Stimulated activated CD8-positive, alpha-beta memory T cell treated with anti-CD3 and anti-CD28 coated beads, Interleukin-2, amount 100 ng/mL, for 48 hours (primary cell): ENCODE measurements at places on chromosomes 11 and 22.

GRCh38 chr11:117220999-117221774 is 10.7 kb downstream of the PCSK7 start:
- DNase-seq: no peak

DNA sequence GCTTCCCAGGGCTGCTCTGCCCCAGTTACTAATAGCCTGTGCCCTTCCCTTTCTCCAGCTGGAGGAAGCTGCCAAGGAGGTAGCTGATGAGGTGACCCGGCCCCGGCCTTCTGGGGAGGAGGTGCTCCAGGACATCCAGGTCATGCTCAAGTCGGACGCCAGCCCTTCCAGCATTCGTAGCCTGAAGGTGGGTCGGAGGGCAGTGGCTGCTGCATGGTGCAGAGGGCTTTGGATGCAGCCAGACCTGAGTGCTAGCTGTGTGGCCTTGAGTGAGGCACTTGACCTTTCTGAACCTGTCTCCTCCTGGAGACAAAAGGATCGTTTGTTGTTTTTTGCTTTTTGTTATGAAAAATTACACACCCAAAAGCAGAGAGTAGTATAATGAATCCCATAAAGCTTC is 3.4 kb downstream of the MCM5 start:
- no peak for DNase-seq

DNA sequence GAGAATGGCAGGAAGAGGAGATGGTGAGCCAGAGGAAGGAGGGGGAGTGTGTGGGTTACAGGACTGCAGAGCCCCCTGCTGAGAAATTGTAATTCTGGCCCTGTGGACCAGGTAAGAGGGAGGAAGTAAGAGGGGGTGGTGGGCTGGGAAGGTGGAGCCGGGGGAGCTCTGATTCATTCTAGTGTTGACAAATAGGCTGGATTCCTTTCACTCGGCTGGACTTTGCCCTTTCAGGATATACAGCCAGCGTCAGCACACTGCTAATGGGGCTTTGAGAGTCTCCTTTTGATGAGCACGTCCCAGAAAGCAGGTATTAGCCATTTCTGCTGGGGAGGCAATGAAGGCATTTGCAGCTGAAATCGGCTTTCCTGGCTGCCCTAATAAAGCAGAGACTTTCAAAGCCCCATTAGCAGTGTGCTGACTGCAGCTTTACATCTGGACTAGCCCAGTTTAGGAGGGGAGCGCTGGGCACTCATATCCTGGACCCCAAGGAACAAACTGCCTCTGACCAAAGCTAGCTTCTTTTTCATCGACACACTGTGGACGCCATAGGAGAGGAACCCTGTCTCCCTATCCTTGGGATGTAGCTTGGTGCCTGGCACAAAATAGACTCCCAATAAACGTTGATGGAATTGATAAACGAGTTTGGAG is 44.8 kb upstream of the CADM1 start:
- no peak for DNase-seq

- DNase-seq: no peak
Observed at GRCh38 chr11:117466966-117467365, 139.3 kb downstream of the CEP164 start.

DNA sequence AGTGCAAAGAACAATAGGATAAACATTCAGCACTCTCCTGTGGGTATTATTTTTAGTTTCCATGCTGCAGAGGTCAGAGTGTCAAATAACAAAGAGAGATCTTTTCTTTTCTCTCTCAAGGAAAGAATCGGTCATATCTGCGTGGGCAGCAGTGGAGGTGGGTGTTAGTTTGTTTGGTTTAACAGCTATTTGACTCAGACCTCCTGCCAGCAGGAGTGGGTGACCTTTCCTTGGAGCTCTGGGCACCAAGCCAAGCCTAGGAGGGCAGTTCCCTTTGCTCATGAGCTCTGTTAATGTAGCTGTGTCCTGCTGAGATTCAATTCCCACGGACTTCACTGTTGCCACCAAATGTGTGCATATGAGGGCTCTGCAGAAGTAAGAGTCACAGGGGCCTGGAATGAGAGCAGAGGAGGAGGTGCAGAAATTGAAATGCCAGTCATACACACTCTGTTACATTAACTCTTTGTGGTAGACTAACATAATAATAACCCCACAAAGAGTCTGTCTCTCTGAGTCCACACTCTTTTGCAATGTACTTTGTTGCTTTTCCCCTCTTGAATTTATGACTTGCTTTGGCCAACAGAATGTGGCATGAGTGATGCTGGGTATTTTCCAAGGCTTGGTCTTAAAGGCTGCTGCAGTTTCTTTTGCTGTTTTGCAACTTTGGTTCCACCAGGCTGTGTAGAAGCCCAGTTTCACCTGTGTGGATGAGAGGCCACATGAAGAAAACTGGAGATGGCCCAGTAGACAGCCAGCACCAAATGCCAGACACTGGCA is 76.0 kb upstream of the GRK3 start:
- peak; percentile 63 for DNase-seq

DNA sequence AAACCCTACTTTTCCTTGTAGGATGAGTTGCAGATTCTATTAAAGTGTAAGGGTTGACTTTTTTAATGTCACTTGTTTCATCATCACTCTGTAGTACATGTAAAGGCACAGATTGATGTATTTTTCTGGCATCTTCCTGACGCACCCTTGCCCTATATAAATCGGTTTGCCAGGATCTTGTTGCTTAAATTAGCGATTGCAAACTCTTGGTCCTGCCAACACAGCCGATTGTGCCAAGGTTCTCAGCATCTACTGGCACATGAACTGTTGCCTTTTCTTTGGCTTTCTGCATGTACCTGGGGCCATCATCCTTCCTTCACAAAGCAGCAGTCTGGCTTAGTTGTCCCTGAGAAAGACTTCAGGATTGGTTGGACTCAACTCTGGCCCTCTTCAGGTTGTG is 7.5 kb upstream of the LIN7C start:
- DNase-seq: no peak

- no peak for DNase-seq
Observed at GRCh38 chr11:44326615-44327475, 16.9 kb upstream of the ALX4 start.

GRCh38 chr11:72975778-72976521 is 161.7 kb downstream of the ATG16L2 start:
- DNase-seq: no peak

DNA sequence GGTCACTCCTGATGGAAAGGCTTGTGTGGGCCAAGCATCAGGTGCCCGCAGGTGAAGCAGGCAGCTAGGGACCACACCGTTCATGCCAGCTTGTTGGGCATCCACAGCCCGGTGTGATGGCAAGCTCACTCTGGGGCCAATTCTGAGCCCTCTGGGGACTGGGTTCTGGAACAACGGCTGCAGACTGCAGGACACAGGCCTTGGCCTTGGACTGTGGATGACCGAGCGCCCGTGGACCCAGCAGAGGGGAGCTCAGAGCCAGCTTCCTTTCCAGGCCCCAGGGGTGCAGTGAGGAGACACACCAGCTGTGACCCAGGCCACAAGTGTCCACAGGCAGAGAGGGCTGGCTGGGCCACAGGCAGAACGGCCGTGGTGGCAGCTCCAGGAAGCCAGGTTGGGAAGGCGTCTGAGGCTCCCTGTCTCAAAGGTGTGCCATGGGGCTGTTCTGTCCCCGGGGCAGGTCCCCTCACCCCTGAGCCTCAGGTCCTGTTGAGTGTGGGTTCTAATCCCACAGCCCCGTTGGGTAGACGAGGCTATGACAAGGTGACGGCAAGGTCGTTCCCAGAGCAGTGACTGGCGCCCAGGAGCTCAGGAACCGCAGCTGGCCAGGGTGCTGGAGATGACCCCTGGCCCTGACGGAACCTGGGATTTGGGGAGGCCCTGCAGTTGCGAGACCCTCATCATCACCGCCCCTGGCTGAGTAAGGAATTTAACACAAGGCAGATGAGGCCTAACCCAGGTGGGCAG is 1079.4 kb downstream of the BRD1 start:
- no peak for DNase-seq

DNA sequence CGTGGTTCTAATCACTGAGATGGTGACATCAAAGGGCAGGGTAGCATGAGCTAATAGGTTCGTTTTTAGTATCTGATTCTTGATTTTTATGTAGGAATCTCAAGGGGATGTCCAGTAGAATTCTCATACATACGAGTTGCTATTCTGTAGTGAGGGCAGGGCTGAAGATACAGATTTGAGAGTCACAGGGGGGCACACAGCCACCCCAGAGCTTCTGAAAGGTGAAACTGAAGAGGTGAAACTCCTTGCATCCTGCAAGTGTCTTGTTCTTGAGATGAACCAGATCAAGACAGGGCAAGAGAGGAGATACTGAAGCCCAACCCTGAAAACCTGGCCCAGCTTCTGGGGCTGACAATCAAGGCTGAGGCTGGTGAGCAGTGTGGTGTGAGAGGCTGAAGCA is 35.6 kb upstream of the TMEM123 start:
- DNase-seq: no peak

DNA sequence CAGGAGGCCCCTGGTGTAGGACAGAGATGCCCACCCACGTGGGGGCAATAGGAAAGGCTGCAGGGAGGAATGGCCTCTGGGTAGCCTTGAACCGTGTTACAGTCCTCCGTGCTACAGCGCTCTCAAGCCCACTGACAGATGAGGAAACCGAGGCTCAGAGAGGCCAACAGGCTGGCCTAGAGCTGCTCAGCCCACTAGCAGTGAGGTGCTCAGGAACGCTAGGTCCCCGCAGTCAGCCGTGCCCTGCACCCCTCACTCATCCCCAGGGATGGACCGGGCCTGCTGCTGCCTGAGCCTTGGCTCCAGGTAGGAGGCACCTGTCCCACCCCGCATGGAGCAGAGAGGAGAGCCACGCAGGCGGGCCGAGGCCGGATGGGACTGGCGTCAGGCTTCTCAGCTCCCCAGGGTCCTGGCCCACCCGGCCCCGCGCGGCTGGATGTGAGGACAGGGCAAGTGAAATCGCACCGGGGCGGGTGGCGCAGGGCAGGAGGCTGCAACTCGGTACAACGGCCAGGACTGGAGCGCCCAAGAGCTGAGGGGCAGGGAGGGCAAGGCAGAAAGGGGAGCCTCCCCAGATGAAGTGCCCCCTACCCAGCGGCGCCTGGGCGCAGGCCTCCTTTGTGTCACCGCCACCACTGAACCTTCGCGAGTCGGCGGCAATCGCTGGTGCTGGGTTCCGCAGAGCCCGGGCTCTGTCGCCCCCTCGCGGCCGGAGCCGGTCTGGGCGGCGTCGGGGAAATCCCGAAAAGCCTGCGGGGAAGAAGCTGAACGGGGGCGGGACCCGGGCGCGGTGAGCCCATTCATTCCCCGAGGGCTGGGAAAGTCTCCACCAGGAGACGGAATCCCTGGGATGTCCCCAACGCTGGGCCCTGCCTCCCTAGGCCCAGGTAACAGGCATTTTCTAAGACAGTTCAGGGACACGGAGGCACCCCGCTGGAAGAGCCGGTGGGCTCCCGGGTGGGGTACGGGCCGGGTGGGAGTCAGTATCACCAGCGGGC is 8.4 kb upstream of the SLC2A11 start:
- peak; percentile 83 for DNase-seq

GRCh38 chr11:109184376-109184775 is 237.6 kb upstream of the C11orf87 start:
- no peak for DNase-seq

DNA sequence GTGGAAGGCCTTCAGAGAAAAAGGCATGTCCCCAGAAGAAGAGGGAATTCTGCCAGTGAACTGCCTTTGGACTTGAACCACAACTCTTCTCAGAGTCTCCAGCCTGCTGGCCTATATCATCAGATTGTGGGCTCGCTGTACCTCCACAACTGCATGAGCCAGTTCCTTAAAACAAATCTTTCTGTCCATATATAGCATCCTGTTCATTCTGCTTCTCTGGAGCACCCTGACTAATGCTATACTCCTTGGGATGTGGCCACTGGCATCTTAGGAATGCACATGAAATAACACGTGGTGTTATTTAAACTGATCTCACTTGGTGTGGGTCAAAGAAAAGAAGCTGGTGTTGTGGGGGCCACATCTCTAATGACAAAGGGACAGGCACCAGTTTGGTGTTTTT is 58.3 kb upstream of the VSTM5 start:
- DNase-seq: no peak

GRCh38 chr11:22577854-22578253 is 47.8 kb downstream of the FANCF start:
- DNase-seq: no peak

DNA sequence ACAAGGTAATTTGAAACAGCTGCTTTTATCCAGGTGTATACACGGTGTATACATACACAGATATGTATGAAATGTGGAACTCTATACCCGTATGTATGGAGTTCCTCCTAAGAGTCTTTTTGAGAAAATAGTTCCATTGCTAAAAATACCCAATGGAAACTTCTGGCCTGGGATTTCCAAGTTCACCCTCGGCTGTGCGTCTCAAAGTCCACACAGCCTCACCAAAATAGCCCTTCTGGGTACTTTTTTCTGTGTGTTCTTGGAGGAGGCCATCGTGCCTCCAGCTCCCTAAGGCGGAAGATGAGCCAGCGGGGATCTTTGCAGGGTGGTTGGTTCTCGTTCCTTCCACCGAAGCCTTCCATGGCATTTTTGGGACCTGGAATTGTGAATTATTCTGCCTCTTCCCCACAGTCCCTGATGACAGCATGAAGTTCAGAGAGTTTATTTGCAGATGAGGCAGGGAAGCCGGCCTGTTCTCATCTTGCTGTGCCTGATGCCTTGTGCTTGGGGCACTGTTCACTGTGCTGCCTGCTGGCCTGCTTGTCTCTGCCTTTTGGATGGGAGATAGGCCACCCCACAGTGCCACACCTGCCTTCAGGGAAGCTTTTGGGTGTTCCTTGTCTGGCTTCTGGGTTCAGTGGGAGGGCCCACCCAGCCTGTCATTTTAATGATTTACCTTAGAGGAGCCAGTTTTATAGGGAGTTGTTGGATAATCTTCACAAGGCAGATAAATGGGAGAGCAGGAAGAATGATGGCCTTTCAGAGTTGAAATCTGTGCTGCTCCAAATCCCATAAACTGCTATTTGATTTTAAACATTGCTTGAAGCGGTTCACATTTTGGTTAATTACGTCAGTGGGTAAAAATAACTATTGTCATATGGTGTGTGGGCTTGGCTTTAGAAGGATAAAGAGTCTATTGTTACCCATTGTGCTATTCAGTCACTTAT is 112.7 kb upstream of the OR4B1 start:
- DNase-seq: no peak

GRCh38 chr11:92790366-92790765 is 179.1 kb upstream of the MTNR1B start:
- no peak for DNase-seq

GRCh38 chr11:3007404-3008010 is 15.4 kb upstream of the NAP1L4 start:
- DNase-seq: no peak

DNA sequence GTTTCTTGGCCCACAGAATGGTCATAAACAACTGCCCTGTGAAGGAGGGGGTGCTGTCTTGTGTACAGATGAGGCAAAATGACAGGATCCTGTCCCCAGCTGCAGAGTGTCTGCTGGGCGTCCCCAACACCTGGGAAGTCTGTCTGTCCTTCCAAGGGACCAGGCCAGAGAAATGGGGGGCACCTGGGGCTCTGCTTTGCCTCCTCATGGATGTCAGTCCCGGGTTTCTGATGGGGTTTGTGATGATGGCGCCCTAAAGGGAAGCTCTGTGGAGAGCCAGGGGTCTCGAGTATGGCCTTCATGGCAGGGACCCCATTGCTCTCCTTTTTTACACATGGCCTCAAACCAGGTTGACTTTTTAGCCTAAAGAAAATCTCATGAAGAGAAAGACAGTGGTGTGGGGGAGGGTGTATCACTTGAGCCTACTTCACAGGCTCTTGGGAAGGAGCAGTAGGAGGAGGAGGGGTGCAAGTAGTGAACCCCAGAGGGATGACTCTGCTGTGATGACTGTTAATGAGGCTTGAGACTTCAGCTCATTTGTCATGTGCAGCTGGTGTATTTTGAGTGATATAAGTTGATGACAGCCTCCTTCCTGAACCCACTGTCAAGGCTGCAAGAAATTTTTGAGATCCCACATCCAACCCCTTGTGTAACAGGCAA is 40.6 kb upstream of the TUB start:
- no peak for DNase-seq

GRCh38 chr11:122138744-122139594 is 23.0 kb upstream of the BLID start:
- DNase-seq: no peak
